ENCODE measurements at places on chromosomes 7 and 10.

DNA sequence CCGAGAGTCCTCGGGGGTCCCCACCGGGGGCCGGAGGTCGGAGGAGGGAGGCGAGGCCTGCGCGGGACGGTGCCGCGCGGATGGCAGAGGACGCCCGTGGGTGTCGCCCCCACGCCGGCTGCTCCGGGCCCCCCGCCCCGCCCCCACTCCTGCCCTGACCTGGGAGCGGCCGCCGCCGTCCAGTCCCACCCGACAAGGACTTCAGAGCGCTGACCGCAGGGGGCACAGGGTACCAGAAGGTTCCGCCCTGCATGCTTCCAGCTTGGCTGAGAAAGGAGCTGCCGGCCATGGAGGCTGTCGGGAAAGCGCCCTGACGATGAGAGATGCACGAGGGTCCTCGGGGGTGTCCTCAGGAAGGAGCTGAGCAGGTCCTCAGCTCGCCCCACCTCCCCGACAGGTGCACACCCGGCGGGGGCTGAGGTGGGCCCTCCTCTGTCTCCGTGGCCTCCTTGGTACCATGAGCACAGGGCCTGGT is 57.0 kb upstream of the DNAJB6 start:
- no peak for DNase-seq

DNA sequence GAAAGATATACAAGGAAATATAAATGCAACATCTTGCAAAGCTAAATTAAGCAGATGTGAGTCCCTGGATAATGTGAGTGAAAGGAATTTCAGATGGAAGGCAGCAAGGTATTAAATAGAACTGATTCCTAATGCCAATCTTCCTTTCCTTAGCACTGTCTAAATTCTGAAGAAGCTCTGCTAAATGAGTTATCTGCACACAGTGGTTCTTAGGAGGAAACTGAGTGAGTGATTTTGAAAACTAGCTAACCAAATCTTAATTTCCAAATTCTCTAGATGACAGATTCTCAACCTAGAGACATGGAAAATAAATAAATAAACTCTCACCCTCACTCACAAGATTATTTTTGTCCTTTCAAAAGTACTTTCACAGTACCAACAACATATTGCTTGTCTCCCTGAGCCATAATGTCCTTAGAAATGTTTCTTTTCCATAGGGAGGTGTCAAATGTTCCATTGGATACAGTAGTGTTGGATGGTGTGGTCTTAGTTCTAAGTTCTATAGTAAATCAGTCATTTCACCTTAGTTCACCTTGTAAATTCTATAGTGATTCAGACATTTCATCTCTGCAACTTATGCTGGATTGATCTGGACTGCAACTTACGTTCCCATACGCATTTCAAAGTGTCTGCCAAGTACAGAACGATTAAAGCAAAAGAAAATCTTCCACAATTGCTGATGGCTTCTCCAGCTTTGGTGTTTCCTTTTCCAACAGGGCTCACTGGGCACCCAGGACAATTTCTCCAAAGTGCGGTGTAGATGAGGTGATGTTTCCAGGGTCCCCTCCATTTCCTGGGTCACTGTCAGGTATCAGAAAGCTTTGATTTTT is 145.4 kb upstream of the FAM171A1 start:
- DNase-seq, result no peak

GRCh38 chr7:7498856-7499255 is 36.8 kb downstream of the COL28A1 start:
- DNase-seq, result no peak

- no peak for DNase-seq
These were observed 431.2 kb downstream of the PLXDC2 start for GRCh38 chr10:20247454-20247853.

DNA sequence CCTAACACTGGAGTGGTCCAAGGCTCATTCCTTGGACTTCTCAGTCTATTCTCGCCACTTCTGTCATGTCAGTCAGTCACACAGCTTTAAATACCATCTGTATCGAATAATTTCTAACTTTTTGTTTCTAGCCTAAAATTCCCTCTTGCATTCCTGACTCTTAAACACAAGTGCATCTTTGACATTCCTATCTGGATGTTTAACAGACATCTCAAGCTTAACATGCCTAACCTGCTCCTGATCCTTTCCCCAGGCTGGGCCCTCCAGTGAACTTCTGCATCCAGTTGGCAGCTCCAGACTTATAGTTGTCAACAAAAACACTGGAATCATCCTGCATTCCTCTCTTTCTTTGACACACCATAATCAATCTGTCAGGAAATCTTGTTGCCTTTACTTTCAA is 4.5 kb upstream of the ABCB4 start:
- DNase-seq, result no peak

- no peak for DNase-seq
These were observed 193.1 kb downstream of the EBF3 start for GRCh38 chr10:129771024-129771423.

DNA sequence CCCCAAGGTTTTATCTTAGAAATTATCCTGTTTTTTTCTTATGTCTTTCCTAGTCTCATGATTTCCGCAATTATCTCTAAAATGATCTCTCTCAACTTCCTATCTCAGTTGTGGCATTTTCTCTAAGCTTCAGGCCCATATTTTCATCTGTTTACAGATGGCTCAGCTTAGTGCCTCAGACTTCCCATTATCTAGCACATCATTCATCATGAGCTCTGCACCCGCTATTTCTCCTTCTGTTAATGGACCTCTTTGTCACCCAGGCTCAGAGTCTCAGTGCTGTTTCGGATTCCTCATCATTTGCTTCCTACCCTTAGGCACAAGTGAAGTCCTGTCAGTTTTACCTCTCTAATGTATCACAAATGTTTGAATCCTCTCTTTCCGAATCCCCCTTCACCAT is 84.1 kb downstream of the BMPR1A start:
- DNase-seq, result no peak

- no peak for DNase-seq
These were observed 432.2 kb downstream of the DPP6 start for GRCh38 chr7:154484406-154484805.

- DNase-seq, result no peak
These were observed 27.0 kb downstream of the CDK6 start for GRCh38 chr7:92809397-92809759.

DNA sequence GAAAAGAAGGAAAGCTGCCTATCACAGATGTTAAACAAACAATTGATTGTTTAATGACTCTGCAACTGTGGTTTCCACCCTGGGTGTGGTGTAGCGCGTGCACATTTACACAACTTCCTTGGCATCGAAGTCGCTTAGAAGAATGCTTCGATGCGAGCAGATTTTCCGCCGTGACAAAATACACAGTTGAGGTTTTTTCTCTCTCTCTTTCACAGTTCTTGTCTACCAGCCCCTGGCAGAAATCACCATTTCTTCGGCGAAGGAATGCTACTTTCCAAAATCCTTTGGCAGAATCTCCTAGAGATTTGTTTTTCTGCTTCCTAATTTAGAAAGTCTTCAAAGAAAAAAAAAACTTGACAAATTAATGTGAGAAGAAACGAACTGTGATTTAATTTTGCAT is 70.7 kb upstream of the C1QL3 start:
- DNase-seq, result no peak

DNA sequence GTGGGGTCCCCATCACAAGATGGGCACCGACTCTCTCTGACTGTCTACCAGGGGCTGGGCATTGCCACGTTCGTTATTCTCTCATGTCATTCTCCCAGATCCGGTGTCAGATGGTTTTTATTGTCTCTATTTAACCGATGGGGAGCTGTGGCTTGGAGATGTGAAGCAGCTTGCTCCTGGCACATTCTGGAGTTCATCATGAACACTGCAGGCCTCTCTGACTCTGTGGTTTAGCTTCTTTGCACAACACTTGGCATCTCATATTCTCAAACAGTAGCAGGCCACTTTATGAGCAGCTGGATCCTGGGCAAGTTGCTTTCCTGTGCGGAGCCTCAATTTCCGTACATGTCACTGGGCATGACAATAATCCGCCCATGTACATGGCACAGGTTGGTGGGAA is 119.9 kb downstream of the LRRC18 start:
- DNase-seq, result no peak

DNA sequence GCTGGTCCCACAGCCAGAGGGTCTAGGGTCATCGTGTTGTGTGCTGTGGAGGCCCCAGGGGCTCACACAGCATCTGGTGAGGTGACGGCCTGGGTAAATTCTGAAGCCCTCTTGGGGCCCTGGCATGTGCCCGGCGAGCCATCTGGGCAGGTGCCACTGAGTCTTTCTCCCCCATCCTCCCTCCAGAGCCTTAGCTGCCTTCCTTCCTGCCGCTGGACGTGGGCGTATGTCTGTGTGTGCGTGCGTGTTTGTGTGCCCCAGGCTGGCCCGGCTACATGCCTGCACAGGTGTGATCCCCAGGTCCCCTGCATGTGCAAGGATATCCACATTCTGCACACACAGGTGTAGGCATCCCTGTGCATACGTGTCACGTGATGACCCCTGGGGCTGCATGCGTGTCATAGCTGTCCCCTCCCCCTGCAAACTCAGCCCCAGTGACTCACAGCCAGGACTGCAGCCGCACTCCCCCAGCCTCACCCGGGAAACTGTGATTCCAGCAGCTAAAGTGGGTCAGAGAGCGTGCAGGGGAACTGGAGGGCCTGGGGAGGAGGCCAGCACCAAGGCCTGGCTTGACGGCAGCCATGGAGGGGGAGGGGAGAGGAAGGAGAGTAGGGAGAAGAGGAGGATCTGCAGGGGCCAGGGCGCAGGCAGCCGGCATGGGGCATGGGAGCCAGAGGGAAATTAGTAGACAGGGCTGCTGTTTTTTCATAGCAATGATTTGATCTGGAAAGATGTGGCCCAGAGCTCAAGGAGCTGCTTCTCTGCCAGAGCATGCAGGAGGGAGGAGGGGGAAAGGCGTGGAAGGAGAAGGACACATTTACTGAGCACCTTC is 46.4 kb downstream of the ELFN1 start:
- DNase-seq, result no peak

DNA sequence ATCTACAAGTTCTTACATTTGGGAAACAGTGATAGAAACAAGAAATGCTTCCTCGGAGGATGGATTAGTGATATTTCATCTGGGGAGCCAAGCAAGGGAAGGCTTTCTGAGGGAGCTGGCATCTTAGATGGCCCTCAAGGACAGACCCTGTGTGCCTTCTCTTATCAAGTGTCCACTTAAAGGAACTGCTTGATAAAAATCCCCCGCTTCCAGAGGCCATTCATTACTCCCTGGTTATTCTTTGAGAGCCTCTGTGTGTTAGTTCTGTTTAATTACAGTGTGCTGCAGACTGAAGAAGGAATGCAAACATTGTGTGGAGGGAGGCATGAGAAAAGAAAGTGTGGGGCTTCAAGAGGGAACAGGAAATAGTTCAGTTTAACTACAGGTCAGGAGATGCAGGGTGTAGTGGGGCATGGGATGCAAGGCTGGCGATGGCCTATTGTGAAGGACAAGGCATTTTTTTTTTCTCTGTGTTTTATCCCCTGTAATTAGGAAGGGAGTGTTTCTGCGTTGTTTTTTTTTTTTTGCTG is 145.4 kb downstream of the SNX10 start:
- no peak for DNase-seq

DNA sequence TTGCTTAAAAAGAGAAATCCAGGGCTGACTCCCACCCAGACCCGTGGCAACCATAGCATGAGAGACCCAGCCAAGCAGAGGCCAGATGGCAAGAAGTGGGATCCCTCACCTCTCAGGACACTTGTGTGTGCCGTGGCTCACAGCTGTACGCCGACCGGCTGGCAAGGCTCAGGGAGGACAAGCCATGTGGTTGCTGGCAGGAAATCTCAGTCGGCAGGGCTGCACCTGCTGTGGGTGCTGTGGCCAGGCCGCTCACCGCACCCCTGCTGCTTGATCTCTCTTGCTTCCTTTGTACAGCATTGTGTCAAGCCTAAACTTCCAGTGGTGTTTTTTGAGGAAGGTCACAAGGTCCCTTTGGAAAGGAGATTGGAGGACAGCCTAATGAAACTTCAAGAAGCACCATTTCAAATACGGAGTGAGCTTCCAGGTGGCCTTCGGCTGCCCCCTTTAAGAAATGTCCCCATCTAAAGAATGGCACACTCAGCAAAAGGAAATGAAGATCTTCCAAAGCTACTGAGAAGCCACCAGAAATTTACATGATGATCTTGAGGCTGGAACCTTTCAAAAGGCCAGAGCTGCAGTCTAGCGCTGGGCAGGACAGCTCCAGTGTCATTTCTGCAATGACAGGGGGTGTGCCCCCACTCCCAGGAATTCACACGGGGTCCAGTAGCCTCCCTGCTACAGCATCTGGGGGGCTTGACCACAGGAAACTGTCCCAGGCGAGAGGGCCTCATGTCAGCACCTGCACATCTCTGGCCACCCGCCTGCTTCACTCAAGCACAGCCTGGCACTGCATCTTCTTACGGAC is 409.0 kb upstream of the MGMT start:
- peak; percentile 31 for DNase-seq

DNA sequence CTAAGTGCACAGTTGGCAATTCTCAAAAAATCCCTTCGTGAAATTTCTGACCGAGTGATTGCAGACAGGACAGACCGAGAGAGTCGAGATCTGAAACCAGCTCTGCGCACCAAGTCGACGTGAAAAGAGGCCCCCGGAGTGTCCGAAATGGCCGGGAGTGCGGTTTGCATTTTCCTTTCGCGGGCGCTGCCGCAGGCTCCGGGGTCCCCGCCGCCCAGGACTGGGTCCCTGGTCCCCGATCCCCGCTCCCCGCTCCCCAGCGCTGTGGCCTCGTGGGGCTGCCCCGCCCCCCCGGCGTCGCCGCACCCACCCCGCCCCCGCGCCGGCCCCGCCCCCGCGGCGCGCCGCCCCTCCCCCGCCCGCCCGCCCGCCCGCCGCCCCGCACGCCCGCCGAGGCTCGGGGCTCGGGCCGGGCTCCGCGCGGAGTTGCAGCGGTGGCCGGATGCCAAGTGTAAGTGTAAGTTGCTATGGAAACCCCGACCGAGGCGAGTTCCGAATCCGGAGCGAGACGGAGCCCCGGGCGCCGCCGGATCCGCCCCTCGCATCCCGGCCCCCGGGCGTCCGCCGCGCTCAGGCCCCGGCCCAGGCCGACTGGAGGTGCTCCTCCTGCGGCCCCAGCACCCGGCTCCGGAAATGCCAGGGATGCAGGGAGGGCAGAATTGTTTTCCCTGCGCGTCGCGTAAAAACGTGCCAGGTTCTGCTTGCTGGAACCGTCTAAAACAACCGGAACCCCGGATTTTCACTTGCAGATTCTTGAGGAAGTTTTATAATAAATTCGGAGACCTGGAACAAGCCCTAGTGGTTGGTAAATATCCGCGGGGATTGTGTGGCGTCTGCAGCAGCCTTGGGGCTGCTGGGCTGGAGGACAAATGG is 4.6 kb downstream of the BMI1 start:
- no peak for DNase-seq

DNA sequence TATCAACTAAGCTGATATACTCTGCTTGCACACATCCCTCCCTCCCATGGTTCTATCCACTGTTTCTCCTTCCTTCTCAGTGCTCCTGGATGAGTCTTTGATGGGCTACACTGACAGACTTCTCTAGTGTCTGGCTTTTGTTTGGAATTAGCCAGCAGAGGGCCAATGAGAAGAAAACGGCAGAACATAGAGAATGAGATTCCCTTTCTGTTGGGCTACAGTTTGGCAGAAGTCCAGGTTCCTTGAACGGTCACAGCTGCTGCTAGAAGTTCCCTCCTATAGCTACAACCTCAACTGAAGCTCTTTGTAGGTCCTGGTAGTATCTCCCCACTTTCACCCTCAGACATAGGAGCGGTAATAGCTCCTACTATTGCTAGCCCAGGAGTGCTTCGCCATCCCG is 251.1 kb upstream of the LRRN3 start:
- DNase-seq, result no peak

- DNase-seq, result no peak
These were observed 40.5 kb downstream of the PRSS2 start for GRCh38 chr7:142811154-142811737.

GRCh38 chr10:132586739-132587138 is 49.2 kb downstream of the INPP5A start:
- no peak for DNase-seq

- no peak for DNase-seq
These were observed 1.1 kb downstream of the TTYH3 start for GRCh38 chr7:2632733-2633537.

- no peak for DNase-seq
These were observed 473.4 kb downstream of the PTPRN2 start for GRCh38 chr7:158114056-158114850.
